ENCODE measurements at places on chromosomes 1 and 21.

DNA sequence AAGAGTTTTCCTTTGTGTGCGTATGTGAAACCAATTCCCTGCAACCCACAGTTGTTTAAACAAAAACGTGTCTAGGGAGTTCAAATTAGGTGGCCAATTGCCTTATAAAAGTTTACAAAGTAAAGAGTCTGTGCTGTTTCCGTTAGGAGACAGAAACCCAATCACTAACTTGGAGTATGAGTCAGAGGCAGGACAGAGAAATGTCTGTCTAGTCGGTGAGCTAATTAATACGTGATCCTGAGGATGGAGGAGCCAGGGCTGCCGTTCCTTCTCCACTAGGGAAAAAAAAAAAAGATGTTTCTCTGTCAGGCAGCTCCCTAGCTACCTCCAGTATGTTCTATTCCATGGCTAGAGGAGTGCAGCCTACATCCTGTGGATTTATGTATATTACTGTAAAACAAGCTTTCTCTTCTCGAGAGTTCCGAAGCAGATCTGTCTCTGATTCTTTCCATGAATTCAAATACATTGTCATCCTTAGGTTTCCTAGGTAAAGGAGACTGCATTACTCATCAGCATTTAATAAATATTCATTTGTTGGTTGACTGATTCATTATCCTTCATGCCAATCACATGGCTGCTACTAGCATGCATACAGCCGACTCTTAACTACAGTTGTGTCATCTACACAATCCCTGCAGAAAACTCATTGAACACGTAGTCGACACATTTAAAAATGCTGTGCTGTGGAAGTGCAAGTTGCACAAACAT is 430.6 kb downstream of the KIF26B start:
- DNase-seq, result no peak

DNA sequence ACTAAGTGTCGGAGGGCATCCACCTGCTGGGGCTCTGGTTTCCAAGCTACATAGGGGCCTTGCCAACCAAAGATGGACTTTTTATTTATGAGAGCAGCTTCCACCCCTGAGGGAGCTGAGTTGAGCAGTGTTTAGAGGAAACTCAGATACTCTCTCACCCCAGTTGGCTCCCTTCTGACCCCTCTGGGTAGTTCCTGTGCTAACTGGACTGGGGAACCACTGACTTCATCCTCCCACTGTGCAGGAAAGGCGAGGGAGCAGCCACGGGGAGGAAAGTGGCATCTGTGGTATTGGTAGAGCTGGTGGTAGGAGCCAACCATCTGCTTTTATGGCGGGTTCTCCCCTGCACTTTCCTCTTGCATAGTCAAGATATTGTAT is 70.4 kb downstream of the MPZL1 start:
- DNase-seq, result no peak

DNA sequence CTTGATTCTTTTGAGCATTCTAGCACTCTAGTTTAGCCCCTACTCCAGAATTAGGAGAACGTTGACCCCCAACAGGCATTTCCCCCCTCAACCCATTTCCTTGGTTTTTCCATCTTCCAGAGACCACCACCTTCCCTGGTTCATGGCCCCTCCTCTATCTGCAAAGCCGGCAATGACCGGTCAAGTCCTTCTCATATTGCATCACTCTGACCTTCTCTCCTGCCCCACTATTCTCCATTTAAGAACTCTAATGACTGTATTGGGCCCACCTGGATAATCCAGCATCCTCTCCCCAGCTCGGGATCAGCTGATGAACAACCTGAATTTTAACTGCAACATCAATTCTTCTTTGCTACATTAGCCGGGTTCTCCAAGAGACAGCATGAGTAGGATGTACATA is 437.4 kb downstream of the NPHP4 start:
- no peak for DNase-seq

DNA sequence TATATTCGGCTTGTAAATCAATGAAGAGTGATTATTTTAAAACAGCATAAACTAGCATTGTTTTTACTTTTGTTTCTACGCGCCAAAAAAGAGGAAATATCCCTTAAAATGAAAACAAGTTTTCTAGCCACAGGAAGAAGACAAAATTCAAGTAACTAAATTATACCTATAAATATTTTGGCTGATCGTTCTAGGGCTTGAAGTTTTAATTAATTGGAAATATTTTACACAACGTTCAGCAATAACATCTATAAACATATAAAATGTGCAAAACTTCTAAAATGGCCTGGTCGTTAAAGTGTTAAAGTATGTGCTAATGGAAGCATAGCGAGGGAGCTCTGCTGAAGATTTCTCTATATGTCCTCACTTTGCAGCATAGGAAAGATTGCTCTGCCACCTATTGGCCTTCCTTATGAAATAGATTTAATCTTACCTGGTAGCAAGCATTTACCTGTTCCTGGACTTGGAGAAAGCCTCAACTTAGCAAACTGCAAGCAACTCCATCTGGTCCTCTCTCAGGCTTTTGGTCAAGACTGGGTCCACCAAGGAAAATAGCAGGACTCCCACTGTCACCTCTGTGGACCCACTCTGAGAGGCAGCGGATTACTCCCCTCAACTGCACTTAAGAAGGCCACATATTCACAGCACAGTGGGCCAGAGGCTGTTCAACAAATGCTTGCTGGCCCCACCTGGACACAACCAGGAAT is 351.3 kb upstream of the RUNX1 start:
- no peak for DNase-seq

DNA sequence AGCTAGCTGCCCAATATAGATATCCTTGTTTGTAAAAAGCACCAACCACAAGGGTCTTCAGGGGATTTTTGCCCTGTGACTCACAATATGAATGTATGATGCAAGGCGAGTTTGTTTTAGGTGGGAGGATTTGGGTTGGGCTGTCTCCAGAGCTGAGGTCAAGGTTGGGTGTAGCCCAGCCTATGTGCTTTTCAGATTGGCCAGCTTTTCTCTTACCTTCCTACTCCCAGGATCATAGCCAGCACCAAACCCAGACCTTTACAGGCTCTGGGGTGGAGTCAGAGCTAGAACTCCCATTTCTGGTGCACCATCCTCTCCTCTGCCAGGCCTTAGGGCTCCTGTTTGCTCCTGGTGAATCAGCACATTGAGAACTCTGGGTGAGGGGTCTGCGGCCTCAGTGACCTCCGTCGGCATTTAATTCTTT is 55.6 kb upstream of the GCLM start:
- no peak for DNase-seq

DNA sequence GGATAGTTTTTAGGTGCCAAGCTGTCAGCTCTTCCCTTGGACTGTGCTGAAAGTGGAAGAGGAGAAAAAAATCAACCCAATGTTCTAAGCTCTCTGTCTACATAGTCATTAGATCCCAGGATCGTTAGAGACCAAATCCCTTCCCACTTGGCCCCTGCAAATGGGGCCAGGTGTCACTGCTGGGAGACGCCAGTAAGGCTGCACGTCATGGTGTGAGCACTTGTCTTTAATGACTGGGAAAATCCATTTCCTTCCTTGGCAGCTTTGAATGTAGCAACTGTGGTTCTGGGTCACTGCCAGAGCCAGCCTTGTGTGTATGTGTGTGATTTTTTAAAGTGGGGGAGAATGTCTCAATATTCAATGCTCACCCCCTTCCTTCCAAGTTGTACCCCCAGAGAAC is 59.9 kb downstream of the MAN1C1 start:
- DNase-seq, result no peak

GRCh38 chr1:12369258-12369657 is 139.4 kb downstream of the VPS13D start:
- DNase-seq, result no peak

GRCh38 chr21:39095681-39096080 is 87.6 kb downstream of the PSMG1 start:
- DNase-seq, result no peak

Data from H1 (cell line).